A549 treated with Hydrocortisone at 1 μM for 4 hours (cell line): ENCODE measurements at places on chromosomes 11 and 22. TPM values are rescaled to one million over a fixed set of nuclear protein-coding genes. Genes with fewer than 3 reads are reported as not detected.

The SIK2 gene
- total RNA-seq, result 7.1 to 10.4 TPM (median 7.6 TPM) in 5 replicates

The CRY2 gene
- 3.8 to 4.6 TPM (median 4.4 TPM) in 5 replicates for total RNA-seq

The KCNK4 gene
- 0.07 to 0.10 TPM in 2 of 5 replicates, not detected in the others for total RNA-seq

The APOBEC3H gene
- 0.21 to 0.53 TPM (median 0.25 TPM) in 5 replicates for total RNA-seq

The MMP12 gene
- total RNA-seq, result 0.06 to 0.14 TPM (median 0.08 TPM) in 3 of 5 replicates, not detected in the others

The P2RX3 gene
- total RNA-seq, result 0.07 to 0.32 TPM (median 0.23 TPM) in 5 replicates

The SCT gene
- total RNA-seq, result not detected in 5 replicates

The GPR83 gene
- total RNA-seq, result 0.07 to 0.10 TPM (median 0.07 TPM) in 5 replicates

The PRODH gene
- 1.1 to 1.6 TPM (median 1.3 TPM) in 5 replicates for total RNA-seq

The SLC6A5 gene
- not detected in 5 replicates for total RNA-seq

The SAA1 gene
- total RNA-seq, result 2.4 to 4.0 TPM (median 3.4 TPM) in 5 replicates

The SLC5A4 gene
- total RNA-seq, result not detected in 5 replicates

The OR5AN1 gene
- total RNA-seq, result not detected in 5 replicates

The EMID1 gene
- 0.15 to 0.61 TPM (median 0.48 TPM) in 5 replicates for total RNA-seq

The L3MBTL2 gene
- total RNA-seq, result 17.7 to 22.3 TPM (median 18.2 TPM) in 5 replicates

The CRACR2B gene
- total RNA-seq, result 3.0 to 6.3 TPM (median 5.7 TPM) in 5 replicates

The MRGPRE gene
- 0.08 to 0.22 TPM (median 0.18 TPM) in 4 of 5 replicates, not detected in the other for total RNA-seq

The WBP2NL gene
- 0.08 to 0.24 TPM (median 0.10 TPM) in 4 of 5 replicates, not detected in the other for total RNA-seq
